ENCODE measurements at places on chromosomes 6 and 20. TPM values are rescaled to one million over a fixed set of nuclear protein-coding genes. Genes with fewer than 3 reads are reported as not detected.

Gene ARFGAP1
- total RNA-seq: 43.1 TPM

Gene AFDN
- 137 TPM for total RNA-seq

Gene CST4
- total RNA-seq: not detected

Gene CLDN20
- total RNA-seq: not detected

Gene BNIP5
- total RNA-seq: not detected

Gene LGSN
- not detected for total RNA-seq

Gene LRP11
- total RNA-seq: 8.1 TPM

DNA sequence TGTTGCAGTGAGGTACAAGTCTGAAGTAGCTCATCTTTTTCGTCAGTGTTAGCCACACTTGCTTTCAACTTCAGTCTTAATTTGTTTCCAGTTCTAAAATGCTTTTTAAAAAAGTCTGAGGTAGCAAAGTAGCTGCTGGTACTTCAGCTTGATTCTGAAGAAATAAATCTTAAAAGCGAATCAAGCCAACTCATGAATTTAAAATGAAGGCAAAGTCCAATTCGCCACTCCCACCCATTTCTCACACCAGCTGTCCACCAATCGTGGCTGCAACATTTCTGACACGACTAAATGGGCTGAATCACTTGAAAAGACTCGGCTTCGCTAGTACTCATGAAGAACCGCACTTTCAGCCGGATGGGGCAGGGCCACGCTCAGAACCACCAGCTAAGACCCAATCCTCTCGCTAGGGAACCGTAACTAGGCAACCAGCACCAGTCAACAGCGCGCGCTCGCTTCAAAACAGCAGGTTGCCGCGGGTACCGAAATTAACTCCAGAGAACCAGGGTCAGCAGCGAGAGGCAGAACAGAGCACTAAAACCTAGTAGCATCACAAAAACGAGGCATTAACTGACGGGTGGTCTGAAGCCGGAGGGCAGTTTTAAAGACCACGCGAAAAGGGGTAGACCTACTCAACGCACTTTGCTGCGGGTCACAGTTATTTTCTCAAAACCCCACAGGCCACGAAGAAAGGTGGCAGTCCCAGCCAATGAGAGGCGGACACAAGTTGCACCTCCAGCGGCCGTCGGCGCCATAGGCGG is 900 bp downstream of the BCLAF1 start:
- peak; percentile 96 for DNase-seq

GRCh38 chr6:13492357-13492756 is 5.0 kb upstream of the GFOD1 start:
- no peak for DNase-seq

DNA sequence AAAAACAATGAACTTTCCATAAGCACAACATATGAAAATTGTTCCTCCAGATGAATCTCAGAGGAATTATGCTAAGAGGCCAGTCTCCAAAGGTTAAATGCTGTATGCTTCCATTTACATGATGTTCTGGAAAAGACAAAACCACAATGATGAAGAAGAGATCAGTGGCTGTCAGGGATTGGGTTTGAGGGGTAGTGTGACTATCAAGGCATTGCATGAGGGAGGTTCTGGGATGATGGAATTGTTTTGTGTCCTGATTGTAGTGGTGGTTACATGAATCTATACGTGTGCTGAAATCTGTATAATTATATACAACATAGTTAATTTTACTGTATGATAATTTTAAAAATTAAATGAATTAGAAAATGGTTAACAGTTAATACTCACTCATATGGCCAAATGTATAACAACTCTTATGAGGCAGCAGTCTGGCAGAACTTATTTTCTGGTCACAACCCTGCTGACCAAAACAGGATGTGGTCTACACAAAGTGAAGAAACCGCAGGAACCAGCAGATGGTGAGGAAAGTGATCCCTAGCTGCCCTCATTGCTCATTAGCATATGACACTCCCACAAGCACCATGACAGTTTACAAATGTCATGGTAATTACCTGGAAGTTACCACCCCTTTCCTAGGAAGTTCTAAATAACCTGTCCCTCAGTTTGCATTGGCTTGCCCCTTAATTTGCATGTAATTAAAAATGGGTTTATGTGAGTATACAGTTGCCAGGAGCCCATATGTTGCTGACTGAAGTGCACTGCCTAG is 31.9 kb downstream of the NSFL1C start:
- peak; percentile 68 for DNase-seq

DNA sequence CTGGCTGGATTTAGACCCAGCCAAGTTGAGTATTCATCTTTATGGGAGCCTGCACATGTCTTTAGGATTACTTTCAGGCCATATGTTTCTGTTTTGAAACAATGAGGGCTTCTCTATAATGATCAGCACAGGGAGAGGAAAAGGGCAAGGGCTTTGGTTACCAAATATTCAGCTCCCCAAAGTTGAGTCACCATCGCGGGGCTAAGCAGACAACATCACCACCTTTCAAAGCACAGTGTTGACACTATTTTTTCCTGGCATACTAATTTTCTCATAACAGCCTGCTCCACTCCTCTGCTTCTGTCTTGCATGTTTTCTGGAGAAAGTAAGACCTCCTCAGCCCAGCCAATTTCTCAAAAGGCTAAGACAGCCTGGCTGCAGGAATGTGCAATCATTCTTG is 4.9 kb downstream of the SCML4 start:
- DNase-seq: no peak

DNA sequence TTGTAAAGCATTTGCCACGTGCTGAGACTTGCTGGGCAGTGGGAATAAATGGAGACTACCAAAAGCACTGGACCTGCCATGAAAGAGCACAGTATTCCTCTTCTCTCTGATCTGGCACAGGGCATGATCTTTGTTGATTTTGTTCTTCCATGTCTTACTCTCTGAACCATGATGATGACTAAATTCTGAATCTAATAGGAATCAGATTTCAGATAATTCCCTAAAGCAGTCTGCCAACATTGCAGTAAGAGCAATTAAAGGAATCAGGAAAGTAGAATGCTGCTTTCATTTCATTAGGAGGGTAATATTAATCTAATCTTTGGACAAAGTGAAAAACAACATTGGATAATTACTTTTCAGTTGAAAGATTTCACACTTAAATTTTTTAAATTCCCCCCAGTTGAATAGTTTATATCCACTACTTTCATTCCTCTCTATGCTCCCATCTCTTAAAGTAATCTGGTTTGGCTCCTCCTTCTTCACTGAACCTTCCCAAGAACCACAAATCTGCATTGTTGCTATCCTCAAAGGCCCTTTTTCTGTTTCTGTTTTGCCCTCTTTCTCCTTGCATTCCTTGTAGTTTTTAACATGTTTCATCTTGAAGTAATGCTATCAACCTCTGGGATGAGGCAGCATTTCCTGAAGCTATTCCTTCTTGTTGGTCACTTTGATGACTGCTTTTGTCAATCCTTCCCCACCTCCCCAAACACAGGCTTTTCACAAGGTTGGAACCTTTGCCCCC is 243.2 kb upstream of the TENT5A start:
- DNase-seq: no peak

DNA sequence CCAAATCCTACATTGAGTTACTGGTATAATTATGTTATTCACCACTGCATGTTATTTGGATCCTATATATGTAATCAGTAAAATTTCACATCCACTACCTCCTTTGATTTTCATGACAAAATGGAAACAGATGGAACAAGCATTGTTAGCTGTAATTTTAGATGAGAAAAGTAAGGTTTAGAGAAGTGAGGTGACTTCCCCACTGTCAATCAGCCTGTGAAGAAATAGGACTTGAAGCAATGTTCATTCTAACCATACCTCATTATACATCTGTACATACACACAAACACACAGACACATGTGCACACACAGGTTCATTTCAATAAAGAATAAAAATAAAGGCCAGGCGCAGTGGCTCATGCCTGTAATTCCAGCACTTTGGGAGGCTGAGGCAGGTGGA is 23.7 kb upstream of the QKI start:
- DNase-seq: no peak

GRCh38 chr6:109660526-109661320 is 30.3 kb downstream of the AK9 start:
- DNase-seq: no peak

DNA sequence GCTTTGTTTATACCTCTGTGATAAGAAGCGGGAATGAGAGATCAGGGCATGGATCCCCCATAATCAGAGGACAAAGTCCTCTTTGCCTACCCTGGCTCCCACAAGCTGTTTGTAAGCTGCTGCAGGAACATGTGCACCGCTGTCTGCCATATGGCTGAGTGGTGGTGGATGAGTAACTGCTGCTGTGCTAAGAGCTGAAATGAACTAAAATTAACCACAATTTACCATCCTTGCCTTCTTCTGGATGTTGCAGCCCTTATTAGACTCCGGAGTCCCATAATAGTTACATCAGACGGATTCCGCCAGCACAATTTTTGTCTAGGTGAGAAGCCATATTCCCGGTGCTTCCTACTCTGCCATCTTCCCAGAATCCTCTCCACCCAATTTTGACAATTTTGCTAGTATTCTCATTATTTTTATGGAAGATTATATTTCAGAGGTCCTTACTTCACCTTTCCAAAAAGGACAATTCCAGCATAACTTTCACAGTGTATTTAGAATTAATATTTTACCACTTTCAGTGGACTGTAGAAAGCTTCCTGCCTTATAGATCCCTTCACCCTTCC is 6.0 kb upstream of the CMTR1 start:
- no peak for DNase-seq

DNA sequence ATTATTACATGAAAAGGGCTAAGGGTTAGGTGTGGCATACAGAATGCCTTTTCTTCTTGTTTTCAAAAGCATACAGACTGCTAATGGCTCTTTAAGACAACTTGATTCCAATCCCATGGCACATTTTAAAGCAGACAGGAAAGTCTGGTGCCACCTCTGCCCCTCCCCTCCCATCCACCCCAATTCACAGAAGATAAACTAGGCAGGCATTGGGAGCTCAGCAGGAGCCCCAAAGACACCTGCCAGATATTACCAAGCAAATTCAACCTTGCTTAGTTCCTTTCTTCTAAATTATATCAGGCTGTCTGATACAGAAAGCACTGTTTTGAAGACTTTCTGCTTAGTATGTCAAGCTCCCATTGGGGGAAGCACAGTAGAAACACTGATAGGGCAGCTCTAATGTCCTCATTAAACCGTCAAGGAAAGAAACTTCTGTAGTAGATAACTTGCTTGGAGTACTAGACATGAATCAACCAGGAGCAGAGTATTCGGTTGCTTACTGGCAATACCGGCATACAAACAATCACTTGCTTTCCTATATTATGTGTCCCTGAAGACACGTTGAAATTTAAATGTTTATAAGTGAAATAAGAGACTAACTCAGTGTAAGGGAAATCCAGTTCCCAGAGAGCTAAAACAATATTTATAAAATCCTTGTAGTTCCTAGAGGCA is 13.0 kb downstream of the SESN1 start:
- no peak for DNase-seq

DNA sequence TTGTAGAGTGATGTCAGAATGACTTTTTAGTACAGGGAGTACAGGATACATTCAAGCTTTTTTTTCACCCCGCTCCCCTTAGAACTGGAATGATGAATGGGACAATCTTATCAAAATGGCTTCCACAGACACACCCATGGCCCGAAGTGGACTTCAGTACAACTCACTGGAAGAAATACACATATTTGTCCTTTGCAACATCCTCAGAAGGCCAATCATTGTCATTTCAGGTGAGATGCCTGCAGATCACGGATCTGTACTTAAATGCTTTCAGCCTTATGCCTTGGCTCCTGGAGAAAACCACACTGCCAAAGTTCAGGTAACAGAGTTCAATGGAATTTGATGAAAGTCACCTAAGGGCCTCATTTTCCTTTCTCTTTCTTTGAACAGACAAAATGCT is 8.5 kb downstream of the TNFAIP3 start:
- no peak for DNase-seq

DNA sequence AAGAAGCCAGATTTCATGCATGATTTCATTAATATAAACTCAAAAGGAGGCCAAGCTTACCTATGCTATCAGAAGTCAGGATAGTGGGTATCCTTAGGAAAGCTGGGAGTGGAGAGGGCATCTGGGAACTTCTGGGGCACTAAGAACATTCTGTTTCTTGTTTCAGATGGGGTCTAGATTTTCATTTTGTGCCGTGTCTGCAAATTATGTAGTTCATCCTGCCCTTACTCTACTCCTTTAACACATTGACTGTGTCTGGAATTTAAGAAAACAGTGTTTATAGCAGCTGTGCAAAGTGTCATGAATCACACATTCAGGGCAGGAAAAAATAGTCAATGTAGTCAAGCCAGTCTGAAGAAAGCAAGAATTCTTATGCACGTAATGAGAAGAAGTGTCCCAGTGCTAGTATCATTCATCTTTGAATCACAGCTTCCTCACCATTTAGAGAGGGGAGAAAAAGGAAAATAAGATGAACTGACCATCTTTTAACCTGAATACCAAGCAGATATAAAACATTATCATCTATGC is 11.6 kb upstream of the SPTLC3 start:
- no peak for DNase-seq

DNA sequence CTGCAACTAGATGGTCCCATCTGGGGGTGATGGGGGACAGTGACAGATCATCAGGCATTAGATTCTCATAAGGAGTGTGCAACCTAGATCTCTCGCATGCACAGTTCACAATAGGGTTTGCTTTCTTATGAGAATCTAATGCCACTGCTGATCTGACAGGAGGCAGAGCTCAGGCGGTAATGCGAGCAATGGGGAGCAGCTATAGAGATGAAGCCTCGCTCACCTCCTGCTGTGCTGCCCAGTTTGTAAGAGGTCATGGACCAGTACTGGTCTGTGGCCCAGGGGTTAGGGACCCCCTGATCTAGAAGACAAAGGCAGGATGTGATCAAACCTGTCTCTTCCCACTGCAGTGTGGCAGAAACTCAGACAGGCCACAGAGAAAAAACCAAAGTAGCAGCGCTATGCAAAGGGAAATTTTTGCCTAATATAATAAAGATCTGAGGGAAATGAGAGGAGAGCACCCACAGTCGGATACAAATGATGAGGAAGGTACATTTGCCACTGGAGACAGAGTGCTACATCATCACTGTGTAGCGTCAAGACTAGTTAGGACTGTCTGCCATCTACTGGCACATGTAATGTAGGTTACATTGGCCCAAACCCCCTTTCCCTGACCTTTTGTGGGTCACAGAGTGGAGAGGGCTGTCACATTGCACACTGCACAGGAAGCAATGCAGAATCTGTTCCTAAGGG is 4.1 kb upstream of the LY86 start:
- no peak for DNase-seq

GRCh38 chr6:158707821-158708195 is 58.0 kb downstream of the SYTL3 start:
- no peak for DNase-seq
